ENCODE measurements at places on chromosomes 11 and 22.

GRCh38 chr11:30935861-30936260 lies 349.7 kb upstream of the MPPED2 start:
- DNase-seq: no peak

GRCh38 chr22:37021710-37022482 lies 2.4 kb downstream of the MPST start:
- DNase-seq: peak; percentile 58

- no peak for DNase-seq
Measured at GRCh38 chr11:12778240-12778905, 104.2 kb downstream of the TEAD1 start.

DNA sequence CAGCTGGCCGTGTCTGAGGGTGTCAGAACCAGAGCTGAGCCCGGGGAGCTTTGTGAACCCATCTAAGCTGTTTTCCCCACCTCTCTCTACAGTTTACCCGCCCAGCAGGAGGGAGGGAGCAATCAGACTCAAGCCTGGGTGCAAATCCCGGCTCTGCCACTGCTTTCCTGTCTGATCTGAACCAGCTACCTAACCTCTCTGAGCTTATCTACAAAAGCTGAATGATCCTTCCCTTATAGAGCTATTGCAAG lies 252 bp downstream of the APOL2 start:
- no peak for DNase-seq

DNA sequence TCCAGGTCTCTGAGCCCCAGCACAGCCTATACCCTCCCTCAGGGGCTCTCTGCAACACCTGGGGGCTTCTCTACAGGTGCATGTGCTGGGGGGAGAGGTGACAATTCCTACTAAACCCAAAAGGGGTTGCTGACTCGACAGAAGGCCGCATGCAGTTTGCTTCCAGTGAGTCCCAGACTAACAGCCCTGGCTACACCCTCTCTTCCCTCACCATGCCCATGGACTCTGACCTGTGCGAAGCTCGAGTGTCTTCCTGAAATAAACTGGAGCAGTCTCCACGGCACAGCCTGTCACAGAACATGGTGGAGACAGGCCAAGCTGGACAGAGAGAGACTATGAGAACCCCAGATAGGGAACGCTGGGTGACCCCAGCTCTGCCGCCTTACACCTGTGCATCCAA lies 16.6 kb downstream of the PLEKHA7 start:
- DNase-seq: no peak

GRCh38 chr11:66491315-66491935 lies 11.2 kb downstream of the DPP3 start:
- DNase-seq: peak; percentile 34

- no peak for DNase-seq
Measured at GRCh38 chr11:10504490-10504889, 36.5 kb downstream of the RNF141 start.

DNA sequence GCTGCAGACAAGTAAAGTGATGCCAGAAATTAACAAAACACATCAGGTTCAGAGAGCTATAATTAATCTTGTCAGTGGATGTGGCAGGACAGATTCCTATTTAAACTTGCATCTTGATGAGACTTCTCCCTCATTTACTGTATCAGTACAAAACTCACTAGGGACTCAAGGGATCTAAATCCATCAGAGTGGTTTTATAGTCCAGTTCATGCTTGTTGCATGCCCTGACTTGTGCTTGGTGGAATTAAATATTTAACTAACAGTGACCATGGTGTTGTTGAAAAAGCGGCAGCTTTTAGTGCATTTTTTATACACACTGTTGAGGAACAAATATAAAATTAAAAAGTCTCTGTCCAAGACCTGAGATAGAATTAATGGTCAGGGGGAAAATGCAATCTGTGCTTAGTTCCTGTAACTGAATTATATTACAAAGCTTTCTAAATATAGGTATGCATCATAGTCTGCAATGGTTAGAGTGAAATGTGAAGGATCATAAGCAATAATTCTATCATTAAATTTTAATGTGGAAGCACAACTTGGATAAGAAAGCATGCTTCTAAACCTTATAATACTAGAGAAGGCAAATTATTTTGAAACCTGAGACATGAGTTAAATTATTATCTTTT lies 1475.5 kb upstream of the TENM4 start:
- DNase-seq: no peak

DNA sequence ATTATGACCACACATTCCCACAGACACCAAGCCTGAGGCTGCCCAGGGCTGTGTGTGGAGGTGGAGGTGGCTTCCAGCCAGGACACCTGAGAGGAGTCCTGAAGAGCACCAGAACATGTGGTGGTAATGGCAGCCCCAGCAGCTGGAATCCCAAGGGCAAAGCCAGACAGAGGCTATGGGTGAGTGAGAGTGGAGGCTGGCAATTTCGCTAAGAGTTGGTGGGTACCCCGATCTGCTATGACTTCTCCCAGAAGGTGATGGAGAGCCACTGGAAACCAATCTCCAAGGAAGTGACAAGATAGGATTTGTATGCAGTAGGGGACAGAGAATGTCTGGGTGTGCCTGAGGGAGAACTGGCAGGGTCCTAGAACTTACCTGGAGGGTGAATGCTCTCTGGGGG lies 69.3 kb upstream of the CLTCL1 start:
- DNase-seq: no peak

- DNase-seq: no peak
Measured at GRCh38 chr11:20099527-20099926, 60.7 kb downstream of the DBX1 start.

- no peak for DNase-seq
Measured at GRCh38 chr11:12677131-12677530, 2.9 kb downstream of the TEAD1 start.

- no peak for DNase-seq
Measured at GRCh38 chr11:95939091-95939490, 15.2 kb upstream of the MTMR2 start.

DNA sequence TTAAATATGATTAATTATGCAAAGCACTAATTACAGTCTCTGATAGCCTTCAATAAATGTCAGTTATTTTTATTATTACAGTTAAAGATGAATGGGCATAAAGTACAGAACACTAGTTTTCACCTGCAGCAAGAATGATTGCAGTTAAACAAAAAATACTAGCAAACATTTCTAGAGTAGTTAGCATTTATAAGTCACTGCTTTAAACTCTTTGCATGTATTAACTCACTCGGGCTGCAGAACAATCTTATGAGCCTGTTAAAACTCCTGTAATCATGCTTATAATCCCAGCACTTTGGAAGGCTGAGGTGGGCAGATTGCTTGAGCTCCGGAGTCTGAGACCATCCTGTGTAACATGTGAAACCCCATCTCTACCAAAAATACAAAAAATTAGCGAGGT lies 14.8 kb downstream of the OR51B4 start:
- DNase-seq: no peak

DNA sequence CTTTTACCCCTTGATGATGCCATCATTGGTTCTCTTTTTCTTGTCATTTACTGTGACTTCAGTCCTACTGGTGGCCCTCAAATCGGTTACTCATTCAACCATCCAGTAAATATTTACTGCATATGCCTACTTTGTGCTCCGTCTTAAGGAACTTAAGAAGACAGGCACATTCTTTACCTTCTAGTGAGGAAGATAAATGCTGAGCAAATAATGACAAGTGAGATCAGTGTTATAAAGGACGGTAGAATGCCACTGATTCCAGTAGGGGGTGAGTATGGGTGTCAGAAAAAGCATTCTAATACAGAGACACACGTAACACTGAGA lies 1.6 kb downstream of the ANKRD42 start:
- DNase-seq: no peak

GRCh38 chr11:11587122-11587521 lies 34.7 kb downstream of the GALNT18 start:
- DNase-seq: no peak

DNA sequence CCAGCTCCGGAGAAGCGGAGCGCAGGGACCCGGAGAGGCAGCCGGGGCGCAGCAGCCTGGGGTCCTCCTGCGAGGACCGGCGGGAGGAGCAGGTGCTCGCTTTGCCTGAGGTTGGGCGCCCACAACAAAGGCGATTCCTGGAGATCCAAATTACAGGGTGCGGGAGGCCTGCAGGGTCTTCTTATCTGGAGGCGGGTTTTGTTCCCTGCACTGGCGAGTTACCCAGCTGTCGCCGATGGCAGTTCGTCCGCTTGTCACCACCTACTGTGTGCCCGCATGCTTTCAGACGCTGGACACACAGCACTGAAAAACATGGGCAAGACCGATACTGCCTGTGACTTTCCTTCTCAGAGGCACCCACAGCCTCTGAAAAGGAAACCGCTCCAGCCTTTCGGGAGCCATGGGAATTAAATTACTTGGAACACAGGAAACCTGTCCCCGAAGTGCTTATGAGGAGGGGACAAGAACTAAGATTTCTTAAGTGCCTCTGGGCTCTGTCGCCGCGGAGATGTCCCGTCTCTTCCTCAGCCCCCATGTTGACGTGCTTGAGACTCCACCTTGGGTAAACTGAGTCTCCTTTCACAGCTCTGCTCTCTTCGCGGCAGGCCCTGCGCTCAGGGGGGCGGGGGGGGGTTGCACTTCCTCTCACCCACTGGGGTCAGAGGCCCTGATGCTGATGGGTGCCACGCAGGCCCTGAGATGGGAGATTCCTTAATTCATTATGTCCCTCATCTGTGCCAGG lies 1.3 kb upstream of the ZFTA start:
- no peak for DNase-seq

DNA sequence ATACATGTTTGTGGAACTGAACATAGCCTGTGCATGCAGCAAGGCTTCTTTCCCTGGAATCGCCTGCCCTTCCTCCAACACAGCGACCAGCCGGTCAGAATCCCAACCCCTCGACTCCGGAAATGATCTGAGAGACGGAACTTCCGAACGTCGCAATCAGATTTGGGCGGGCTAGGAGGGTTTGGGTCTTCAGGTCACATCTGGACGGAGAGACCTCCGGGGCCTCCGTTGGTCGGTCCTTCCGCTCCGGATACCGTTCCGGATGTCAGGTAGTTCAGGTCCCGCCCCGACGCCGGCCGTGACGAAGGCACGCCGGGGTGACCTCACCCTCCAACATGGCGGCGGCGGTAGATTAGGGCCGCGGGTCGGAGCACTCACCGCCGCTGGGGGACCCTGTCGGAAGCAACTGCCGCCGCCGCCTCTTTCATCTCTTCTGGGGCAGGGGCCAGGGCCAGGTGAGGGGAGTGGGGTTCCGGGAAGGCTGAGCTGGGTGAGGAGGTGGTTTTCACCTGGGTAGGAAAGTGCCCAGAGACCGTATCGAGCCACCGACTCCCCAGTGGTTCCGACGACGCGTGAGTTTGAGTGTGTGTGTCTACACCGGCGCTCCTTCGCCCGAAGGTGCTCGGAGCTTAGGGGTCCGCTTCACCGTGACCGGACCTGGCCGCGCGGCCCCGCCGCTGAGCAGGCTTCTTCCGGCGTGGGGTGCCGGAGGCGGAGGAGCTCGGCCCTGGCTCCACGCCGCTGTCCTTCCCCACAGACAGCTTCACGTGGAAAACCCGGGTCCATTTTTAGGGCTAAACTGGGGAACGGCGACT lies at the start of gene BCL2L13:
TSS of gene BCL2L13 (plus strand) at position 326 of the 815 bp plus-strand sequence. CDS start 16,955 bp downstream, outside the sequence.
- DNase-seq: peak; percentile 96

DNA sequence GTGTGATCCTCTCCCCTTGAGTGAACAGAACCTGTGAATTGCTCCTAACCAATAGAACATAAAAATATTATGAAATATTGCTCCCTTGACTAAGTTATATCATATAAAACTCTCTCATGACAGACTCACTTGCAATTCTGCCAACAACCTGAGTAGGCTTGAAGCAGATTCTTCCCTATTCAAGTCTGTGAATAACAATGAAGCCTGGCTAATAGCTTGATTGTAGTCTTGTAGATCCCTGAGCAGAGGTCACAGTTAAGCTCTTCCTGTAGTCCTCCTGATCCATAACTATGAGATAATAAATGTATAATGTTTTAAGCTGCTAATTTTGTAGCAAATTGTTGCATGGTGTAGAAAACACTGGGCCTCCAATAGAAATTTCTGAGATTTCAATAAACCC lies 540.1 kb upstream of the TENM4 start:
- DNase-seq: no peak

GRCh38 chr11:108160970-108161566 lies 39.7 kb downstream of the ACAT1 start:
- DNase-seq: no peak

GRCh38 chr11:117837070-117837776 lies 12.7 kb upstream of the FXYD2 start:
- DNase-seq: no peak

DNA sequence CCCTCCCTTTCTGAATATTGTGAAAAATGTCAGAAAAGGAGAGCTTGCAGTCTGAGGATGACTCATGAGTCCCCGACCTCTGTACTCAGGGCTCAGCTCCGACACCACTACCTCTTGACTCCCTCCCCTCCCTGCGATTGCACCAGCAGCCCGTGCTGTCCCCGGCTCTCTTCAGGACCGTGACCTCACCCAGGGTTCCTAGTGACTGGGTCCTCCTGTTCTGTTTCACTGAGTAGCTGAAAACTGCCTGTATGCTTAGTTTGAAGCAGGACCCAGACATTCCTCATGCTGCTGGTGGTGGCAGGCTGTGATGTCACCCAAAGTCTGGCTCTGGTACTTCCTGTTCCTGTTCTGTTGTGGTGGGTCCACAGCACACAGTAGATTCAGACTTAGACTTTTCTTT lies 11.7 kb downstream of the PHRF1 start:
- no peak for DNase-seq

DNA sequence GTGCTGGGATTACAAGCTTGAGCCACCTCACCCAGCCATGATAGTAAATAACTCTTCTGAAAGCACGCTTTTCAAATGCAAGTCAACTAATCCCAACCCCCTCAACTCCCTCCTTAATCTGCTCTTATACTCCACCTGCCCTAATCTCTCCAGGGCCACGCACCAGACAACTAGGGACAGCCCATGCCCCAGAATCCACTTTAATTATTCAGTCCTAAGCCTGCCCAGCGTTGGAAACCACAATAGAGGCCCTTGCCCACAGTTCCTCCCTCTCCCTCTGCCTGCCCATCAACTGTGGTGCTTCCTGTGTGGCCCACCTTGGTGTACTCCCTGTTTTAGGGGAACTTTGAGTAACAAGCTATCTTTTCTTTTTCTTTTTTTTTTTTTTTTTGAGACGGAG lies 2.7 kb upstream of the VPREB3 start:
- no peak for DNase-seq

All from cardiac muscle cell (in vitro differentiated cells and primary cell).